Activated B cell treated with CpG ODN at 0.5 μM for 24 hours (primary cell): ENCODE measurements at places on chromosomes 3 and 15. TPM values are rescaled to one million over a fixed set of nuclear protein-coding genes. Genes with fewer than 3 reads are reported as not detected.

- DNase-seq = no peak
These were observed 585.9 kb downstream of the UNC13C start for GRCh38 chr15:54564166-54564565.

The FEZF2 gene
- not detected in 2 replicates for total RNA-seq

- no peak for DNase-seq
These were observed 4.4 kb downstream of the NUSAP1 start for GRCh38 chr15:41337047-41337446.

The SIAH2 gene
- 44.5 and 44.7 TPM in 2 replicates for total RNA-seq

- DNase-seq = no peak
These were observed 117.8 kb upstream of the MNS1 start for GRCh38 chr15:56582785-56583184.

GRCh38 chr3:189143771-189144170 is 28.0 kb upstream of the TPRG1 start:
- DNase-seq = no peak

DNA sequence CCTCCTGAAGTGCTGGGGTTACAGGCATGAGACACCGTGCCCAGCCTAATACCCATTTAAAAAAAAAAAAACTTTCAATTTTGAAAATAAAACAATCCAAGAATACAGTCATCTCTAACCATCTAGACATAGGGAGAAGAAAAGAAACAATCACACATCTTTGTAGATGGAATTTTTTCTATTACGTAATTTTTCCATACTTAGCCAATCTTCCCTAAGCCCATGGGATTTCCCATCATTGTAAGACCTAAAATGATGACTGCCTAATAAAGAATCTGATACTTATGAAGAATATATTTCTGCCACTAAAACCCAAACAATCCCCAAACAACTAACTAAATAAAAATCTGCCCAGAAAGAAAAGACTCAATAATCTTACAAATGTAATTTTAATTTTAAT is 88.7 kb downstream of the CBLB start:
- DNase-seq = no peak

- DNase-seq = no peak
These were observed 2.0 kb downstream of the B2M start for GRCh38 chr15:44713006-44713966.

- DNase-seq = peak; percentile 42
These were observed 99.3 kb downstream of the BDH1 start for GRCh38 chr3:197456261-197457091.

GRCh38 chr3:143266927-143267326 is 147.4 kb downstream of the CHST2 start:
- DNase-seq = no peak

The PCLAF gene
- total RNA-seq = 2.0 and 3.9 TPM in 2 replicates
